GM04504 (cell line): ENCODE measurements at places on chromosomes 16 and 17.

DNA sequence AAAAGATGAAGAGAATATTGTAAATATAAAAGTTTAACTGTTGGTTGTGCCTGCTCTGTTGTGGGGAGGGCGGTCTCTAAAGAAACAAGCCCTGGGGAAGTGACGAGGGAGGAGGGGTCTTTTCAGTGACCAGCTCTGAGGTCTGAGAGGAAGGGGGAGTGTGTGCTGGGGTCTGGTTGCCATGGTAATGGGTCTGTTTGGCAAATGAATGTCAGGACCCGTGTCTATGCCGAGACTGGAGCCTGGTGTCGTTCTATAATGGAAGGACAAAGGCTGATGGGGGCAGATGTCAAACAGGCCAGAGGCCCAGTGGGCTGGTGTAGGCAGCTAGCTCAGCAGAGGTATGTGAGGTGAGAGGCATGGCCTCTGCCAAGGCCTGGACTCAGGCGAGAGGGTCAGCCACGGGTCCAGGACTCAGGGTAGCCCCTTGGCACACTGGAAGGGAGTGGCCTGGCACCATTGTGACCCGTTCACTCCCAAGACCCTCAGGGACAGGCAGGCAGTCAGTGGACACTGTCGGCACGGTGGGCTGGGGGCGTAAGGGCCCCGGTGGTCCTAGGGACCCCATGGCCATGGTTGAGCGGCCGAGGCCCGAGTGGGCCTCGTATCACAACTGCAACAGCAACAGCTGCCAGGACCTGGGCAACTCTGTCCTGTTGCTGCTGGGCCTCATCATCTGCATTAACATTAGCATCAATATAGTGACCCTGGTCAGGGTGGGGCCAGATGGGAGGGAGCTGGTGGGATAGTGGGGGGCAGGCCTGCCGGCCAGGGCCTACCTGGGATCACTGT is at the start of gene SPEM1:
SPEM1 (plus strand) TSS at position 506 of the 792 bp plus-strand sequence; CDS start at position 567, 61 bp downstream.
- no peak for DNase-seq

GRCh38 chr16:88809068-88809675 is 2.6 kb downstream of the APRT start:
- DNase-seq, result no peak

DNA sequence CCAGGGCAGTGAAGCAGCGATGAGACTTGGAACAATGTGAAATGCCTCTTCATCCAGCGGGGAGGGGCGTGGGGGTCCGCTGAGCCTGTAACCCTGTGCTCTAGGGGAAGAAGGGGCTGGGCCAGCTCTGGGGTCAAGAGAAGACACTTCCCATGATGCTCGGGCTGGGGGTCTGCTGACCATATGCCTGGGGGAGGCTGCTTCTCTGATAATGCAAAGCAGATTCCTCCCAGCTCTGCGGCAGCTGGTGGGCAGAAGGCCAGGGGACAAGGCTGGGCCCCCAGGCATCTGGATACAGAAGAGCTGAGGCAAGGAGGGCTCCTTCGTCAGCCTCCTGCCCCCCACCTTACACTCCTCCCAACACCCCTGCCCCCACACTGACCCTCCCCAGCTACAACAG is 24.7 kb downstream of the NGFR start:
- DNase-seq, result no peak

DNA sequence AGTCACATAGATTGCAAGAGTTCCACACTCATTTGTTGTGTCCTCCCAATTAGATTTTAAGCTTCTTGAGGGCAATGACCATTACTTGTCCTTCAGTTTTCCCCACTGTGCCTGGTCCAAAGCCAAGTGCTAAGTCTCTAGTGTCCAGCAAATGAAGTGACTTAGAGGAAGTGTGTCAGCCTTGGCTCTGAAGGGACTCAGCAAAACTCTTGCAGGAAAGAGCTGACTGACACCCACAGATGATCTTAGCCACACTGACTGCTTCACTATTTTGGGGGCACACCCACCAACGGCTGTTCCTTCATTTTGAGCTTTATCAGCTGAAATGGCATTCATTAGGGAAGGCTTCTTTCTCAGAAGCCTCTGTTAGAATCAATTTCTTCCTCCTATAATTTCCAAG is 358.1 kb downstream of the UTP18 start:
- DNase-seq, result no peak

DNA sequence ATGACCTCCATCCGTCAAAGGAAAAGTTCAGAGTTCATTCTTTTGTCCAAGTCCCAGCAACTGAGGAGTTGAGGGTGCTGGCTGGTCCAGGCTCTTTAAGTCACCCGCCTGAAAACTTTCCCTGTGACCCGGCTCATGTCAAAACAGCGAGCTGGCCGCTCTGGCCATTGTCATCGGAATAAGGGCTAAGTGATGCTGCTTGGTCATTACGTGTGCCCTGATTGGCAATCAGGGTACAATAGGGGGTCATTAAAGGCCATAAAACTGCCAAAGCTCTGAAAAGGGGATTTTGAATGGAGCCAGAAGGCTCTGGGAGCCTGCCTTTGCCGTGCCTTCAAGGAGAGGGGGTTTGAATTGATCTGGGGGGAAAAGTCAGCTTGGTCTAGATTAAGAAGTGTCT is 88.5 kb upstream of the IRX3 start:
- DNase-seq, result no peak

DNA sequence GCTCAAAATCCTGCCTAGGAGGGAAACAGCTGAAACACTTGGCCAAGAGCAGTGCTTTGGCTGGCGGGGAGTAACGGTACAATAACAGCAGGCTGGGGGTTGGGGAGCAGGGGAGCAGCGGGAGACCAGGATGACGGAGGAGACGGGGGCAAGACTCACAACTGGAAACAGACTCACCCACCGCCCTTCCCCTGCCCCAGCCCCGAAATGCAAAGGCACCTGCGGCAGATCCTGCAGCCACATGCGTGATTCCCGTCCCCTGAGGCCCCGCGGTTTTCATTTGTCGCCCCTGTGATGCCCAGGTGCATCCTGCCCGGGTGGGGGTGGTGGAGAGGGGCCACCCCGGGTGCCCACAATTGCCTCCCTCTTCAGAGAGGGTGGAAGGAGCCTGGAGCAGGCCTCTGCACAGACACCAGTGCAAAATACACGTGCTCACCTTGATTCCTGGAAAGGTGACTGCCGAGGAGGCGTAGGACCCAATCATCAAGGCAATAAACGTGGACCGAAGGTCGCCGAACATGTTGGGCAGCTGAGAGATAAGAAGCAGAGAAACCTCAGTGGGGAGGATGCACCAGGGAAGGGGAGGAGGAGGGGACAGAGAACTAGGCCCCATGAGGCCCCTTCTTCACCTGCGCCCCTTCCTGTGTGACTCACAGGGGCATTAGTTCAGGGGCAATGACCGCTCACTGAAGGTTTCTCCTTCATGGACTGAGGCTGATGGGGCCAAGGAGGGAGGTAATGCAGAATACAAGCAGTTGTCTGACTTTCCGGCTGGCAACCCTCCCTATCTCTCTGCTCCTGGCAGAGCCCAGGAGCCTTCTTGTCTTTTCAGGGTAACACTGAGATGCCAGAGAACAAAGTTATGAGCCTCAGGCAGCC is 30.4 kb upstream of the PITPNA start:
- no peak for DNase-seq

GRCh38 chr16:28316054-28316453 is 23.7 kb downstream of the SBK1 start:
- no peak for DNase-seq

DNA sequence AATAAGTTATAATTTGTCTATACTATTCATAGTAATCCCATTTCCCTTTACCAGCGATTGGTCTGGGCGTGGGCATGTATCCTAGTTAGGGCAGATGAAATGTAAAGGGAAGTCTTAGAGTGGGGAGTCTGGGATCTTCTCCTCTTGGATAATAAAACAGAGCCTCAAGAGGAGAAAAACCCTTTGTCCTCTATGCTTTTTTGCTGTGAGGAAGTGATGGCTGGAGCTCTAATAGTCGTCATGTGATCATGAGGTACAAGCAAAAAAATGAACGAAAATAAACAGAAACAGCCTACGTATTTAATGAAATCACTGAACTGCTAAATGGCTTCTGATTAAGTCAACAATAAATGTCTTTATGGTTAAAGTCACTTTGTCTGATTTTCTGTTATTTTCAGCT is 26.8 kb downstream of the EFCAB5 start:
- no peak for DNase-seq

DNA sequence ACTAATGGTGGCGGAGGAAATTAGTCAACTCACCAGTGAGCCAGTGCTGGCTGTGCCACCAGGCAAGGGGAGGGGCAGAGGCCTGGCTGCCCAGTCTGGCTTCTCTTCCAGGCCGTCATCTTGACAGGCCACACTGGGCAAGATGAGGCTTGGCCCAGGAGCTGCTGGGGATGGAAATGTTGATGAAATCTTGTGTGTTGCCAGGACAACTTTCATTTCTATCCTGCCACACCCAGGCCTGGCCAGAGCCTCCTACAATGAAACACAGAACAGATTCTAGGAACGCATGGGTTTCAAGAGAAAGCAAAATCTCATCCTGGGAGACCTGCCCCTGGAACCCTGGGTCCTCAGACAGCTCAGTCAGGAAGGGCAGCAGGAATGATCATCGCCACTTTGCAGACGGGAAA is 9.3 kb downstream of the HEXIM2 start:
- peak; percentile 82 for DNase-seq

DNA sequence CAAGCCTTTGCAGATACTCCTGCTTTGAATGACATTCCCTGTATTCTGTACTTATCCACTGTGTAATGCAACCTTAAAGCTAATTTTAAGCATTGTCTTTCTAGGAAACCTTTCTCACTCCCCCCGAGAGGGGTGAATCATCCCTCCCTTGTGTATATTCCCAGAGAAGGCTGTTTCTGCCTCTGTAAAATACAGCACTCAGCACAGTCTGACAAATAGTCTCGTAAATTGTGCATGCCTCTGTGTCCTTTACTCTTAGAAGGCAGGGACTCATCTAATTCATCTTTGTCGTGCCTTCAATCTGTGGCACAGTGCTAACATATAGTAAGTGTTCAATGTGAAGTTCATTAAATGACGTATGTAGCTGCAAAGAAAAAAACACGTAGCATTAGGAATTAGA is 200.7 kb downstream of the CA10 start:
- DNase-seq, result no peak

- DNase-seq, result no peak
These were observed 22.7 kb downstream of the PEMT start for GRCh38 chr17:17568772-17569195.

GRCh38 chr17:60863892-60864707 is 186.4 kb downstream of the BCAS3 start:
- DNase-seq, result no peak

- DNase-seq, result no peak
These were observed 14.4 kb upstream of the EEF2K start for GRCh38 chr16:22191532-22192260.

DNA sequence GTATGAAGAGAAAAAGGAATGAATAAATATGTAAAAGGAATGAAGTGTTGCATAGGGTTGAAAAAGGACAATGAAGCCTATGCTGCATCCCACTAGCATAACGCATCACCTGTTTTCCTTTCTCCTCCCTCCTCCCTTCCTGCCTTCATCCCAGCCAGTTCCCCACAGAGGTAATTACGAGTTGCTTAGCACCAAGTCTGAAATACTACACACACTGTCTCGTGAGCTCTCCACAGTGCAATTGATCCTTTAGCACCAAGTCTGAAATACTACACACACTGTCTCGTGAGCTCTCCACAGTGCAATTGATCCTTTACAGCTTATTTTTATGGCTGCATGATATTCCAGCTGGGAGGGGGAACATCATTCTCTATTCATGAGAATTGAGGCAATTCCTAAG is 1.1 kb upstream of the DRC7 start:
- no peak for DNase-seq

- DNase-seq, result no peak
These were observed 731.8 kb downstream of the CDH11 start for GRCh38 chr16:64390102-64390501.

GRCh38 chr16:54455030-54455725 is 168.6 kb upstream of the IRX3 start:
- DNase-seq, result no peak

- DNase-seq, result no peak
These were observed 684 bp downstream of the ZFP90 start for GRCh38 chr16:68539711-68540239.

DNA sequence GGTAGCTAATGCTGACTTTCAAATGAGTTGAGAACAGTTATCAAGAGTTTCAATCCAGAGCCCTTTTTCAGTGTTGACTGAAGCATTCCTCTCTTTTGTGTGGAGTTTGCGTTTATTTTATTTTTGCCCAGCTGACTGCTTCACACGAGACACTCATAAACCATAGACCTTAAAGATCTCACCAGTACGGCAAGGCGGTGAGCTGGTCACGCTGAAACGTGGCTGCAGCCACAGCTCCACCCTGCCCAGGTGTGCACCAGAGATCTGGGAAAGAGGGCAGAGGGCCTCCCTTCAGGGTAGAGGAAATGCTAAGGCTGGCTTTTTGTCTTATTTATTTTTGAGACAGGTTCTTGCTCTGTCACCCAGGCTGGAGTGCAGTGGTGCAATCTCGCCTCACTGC is 112.2 kb downstream of the AATF start:
- DNase-seq, result no peak

- no peak for DNase-seq
These were observed 8.8 kb downstream of the DCTPP1 start for GRCh38 chr16:30421010-30421409.

DNA sequence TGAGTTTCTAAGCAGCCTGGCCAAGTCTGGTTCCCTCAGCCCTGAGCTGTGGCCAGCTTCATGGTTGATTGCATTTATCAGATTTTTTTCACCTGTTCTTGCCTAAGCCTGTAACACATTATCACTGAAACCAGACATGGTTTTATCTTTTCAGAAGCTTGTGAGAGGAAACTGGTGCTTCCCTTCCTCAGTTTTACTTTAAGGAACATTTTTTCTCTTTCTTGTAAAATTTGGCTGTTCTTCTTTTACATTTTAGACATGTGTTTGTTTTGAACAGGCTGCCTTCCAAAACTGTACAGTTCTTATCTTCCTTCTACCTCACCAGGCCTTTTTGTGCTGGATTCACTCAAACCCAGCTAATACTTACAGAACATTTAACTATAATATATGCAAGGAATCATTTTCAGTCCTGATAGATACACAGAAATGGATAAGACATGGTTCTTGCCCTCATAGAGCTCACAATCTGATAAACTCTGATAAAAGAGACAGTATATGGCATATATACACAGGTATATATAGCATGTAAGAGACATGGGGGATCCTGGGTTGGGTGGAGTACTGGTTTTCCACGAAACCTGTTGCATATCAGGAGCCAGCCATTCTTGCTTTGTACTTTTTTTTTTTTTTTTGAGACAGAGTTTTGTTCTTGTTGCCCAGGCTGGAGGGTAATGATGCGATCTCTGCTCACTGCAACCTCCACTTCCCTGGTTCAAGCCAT is 44.5 kb downstream of the ZNRF1 start:
- DNase-seq, result no peak

DNA sequence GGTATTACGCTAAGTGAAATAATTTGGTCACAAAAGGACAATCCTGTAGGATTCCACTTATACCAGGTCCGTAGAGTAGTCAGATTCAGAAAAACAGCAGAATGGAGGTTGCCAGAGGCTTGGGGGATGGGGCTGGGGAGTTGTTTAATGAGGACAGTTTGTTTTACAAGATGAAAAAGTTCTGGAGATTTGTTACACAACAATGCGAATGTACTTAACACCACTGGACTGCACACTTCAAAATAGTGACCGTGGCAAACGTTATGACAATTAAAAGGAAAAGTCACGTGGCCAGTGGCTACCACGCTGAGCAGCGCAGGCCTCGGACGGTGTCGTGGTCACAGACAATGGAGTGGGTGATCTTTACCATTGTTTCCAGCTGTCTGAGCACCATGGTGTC is 338.1 kb downstream of the SEC14L1 start:
- DNase-seq, result no peak

- DNase-seq, result no peak
These were observed 5.3 kb downstream of the TMEM106A start for GRCh38 chr17:43216762-43217613.
